Activated CD8-positive, alpha-beta memory T cell treated with anti-CD3 and anti-CD28 coated beads for 1 hour (primary cell): ENCODE measurements at places on chromosomes 5 and 9.

DNA sequence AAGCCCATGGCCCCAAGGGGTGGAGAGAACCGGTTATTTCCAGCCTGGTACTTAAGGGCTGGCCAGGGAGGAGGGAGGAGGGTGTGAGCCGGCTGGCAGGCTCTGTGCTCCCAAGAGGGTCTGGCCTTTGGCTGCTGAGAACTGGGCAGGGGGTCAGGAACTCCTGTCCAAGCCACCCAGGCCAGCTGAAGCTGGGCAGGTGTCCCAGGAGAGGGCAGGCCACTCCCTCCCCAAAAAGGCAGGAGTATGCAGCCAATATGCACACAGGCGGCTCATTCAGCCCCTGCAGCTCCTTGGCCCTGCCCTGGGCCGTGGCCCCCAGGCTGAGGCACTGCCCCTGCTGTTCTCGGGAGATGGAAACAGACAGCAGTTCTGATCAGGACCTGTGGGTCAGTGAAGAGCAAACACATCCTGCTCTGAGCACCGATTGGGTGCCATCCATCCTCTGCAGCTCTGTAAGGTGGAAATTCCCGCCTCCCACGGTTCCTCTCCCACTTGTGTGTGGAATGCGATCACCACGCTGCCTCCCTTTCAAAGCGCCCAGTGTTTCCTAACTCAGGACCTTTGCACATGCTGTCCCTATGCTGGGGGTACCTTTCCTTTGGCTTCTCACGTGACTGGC is 17.1 kb upstream of the KIF12 start:
- no peak for DNase-seq

DNA sequence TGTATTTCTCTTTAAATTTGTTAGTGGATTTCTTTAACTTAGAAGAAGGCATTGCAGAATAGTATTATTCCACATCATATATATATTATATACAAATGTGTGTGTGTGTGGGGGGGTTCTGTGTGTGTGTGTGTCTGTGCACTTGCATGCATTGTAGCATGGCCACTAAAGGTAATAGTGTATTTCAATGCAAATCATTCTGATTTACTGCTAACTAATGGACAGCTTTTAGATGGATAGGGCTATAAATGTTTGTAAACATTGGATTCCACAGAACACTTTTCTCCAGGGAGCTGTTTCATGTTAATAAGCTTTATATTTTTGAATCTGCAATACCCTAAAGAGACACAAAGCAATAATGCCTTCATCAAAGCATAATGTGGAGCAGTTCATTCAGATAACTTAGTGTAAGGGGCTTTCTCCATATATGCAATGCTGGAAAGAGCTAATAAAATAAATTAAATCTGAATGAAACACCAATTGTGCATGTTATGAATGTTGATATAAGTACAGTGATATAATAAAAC is 496.7 kb upstream of the CDH9 start:
- DNase-seq, result no peak

DNA sequence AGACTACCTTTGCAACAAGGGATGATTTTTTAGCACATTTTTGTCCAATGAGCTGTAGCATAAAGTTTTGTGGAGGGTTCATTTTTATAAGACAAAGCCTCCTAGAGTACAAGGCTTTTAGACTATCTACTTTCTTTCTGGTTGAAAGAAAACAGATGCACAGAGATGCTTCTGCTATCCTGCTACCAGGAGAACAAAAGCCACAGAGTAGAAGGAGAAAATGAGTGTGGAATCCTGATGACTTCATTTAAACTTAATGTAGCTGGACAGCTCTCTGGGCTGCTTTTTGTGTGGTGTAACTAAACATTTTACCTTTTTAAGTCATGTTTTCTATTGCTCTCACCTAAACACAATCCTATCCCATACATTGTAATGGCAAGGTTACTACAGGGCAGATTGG is 1009.4 kb downstream of the TLE1 start:
- DNase-seq, result no peak

DNA sequence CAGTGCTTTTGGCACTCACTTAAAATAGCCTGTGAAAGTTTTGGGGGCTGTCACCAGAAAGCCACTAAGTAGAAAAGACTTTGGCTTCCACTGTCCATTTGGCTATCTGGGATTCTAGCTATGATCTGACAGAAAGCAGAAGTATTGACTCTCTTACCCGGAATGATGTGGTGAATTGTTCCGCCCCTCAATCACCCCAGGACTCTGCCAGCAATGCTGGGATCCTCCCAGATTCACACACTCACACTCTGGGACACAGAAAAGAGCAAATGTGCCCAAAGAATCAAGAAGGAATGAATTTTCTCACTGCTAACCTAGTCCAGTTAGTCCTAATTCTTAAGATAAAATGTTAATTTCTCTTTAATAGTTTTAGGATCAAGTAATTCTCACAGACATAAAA is 576.9 kb downstream of the BNC2 start:
- DNase-seq, result no peak

GRCh38 chr9:134653259-134654009 is 11.8 kb downstream of the COL5A1 start:
- no peak for DNase-seq

DNA sequence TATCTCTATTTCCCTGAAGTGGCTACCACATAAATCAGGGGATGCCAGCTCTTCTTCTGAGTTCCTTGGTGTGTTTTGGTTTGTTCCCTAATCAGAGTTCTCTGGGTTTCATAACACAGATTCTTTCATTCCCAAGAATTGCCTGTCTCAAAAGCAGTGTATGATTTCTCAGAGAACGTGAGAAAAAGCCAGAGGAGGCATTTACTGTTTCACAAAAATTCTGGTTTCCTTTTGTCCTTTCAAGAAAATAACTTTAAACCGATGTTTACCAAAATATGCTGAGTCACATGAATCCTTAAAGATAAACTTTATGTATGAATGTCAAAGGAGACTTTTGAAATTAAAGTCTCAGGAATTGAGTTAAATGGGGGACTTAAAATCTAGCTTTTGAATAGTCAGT is 314.3 kb downstream of the EBF1 start:
- no peak for DNase-seq

- no peak for DNase-seq
Observed at GRCh38 chr5:61344187-61344944, 12.3 kb downstream of the ZSWIM6 start.

DNA sequence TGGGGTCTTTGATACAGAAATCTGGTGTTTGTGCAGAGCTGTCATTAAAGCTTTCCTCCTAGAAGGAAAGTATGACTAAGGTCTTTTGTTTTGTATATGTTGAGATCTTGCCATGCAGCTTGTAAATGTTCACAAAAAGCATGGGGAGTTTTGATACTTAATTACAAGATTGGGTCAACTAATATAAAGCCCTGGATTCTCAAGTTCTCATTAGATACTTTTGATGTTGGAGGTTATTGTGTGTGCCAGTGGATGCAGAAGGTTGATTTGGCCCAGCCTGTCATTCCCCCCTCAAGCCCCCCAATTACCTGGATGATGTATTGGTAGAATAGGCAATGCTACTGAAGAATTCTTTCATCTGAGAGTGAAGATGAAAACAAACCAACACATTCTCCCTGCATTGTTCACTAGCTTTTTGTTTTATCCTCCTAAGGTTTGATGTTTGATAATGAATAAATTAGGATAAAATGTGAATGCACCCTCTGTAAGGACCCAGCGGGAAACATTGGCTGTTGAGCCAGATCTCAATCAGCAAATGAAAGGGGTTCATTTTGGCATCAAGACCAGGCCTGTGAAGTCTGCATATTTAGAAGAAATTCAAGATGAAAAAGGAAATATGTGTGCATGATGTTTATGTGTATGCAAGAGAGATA is 61.9 kb upstream of the ADAMTS19 start:
- no peak for DNase-seq

GRCh38 chr5:67028941-67029340 is 167.7 kb downstream of the CD180 start:
- DNase-seq, result no peak

- DNase-seq, result no peak
Observed at GRCh38 chr9:84953252-84953773, 283.8 kb downstream of the NTRK2 start.

GRCh38 chr5:180593446-180594206 is 2.3 kb upstream of the SCGB3A1 start:
- DNase-seq, result no peak

- no peak for DNase-seq
Observed at GRCh38 chr5:160289721-160290120, 22.6 kb downstream of the CCNJL start.

DNA sequence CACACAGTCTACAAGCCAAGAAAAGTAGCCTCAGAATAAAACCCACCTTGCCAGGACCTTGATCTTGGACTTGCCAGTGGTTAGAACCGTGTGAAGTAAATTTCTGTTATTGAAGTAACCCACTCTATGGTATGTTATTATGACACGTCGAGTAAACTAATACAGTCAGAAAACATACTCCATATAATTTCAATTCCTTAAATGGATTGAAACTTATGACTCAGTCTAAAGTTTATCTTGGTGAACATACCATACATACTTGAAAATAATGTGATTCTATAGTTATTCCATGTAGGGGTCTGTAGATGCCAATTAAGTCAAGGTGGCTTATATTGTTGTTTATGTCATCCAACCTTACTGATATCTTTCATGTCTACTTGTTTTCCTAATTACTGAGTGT is 950.7 kb downstream of the TLE4 start:
- no peak for DNase-seq

GRCh38 chr5:159451197-159452052 is 121.1 kb upstream of the IL12B start:
- no peak for DNase-seq

DNA sequence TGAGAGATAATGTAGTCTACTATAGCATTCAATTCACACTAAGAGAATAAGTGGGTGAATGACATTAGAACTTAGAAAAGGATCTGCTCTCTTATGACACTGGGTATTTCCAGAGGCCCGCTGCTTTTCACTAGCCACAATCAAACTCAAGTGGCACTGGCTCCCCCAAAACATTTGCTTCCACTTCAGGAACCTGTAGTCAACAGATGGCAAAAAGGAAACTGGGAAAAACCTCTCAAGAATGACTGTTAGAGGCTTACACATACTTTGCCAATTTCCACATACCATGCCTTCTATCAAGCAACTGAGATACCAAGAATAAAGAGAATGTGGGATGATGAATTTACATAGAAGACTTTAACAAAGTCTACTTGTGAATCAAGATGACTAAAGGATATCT is 11.2 kb downstream of the POC5 start:
- DNase-seq, result no peak
